ENCODE measurements at places on chromosomes 13 and 19.
A peak's percentile ranks its signal among the peaks of the same experiment; 100 is the strongest.

DNA sequence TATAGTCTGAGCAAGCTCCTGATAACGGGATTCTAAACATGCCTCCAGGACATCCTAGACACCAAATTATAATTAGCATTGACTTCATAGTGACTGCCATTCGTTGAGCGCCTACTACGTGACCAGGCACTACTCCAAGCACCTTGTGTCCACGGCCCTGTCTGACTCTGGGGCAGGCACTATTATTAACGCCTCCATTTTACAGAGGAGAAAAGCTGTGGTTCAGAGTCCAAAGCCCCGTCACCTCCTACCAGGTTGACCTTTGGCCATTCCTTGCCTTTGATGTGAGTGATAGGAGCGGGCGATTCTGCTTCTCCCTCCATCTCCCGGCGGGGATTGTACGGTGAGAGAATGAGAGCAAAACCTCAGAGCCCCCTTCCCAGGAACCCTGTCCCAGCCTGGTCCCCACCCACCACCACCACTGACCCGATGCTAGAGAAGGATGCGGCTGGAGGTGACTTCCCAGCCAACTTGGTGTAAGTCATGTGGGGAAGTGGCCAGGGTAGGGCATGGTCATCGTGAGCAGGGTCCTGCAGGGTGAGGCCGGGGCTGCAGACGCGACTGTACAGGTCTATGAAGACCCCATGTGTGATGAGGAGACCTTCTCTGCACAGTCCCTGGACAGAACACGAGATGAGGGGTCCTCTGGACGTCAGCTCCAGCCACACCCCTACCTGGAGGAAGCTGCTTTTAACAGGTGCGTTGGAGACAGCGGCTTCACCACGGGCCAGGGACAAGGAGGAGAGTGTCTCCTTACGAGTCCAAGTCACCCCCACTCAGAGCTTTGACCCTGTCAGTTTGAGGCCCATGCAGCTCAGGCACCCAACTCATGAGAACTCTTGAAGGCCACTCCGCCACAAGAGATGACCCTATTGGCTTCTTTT is at the start of gene IGSF23:
Gene IGSF23 (plus strand): TSS at position 269 of the 884 bp plus-strand sequence. CDS start 83 bp downstream, at position 352.
- DNase-seq, result no peak

DNA sequence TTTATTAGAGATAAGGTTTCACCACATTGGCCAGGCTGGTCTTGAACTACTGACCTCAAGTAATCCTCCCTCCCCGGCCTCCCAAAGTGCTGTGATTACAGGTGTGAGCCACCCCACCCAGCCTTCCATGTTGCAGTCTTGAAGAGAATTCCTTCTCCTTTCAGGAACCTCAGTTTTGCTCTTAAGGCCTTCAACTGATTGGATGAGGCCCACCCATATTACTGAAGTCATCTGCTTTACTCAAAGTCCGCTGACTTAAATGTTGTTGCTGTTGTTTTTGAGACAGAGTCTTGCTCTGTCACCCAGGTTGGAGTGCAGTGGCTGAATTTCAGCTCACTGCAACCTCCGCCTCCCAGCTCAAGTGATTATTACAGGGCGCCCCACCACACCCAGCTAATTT is 33.5 kb downstream of the RASL11A start:
- DNase-seq, result no peak

DNA sequence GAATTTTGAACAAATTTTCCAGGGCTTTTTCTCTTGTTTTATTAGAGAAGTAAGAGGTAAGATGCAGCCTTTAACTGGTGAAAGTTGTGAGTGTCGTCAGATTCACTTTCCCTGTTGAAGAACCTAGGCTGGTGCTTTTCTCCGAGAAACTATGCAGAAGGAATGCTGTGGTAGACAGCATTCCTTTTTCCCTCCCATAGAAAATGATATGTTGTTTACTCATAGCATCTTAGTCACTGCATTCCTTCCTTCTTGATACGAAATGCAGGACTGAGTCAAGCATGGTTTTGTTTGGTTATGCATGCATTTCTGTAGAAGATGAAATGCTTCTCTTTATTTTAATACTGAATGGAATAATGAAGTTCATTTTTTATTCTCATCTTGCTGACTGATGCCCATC is 3.4 kb downstream of the ITGBL1 start:
- DNase-seq, result no peak

- no peak for DNase-seq
Observed at GRCh38 chr13:108775597-108775996, 146.2 kb downstream of the MYO16 start.

DNA sequence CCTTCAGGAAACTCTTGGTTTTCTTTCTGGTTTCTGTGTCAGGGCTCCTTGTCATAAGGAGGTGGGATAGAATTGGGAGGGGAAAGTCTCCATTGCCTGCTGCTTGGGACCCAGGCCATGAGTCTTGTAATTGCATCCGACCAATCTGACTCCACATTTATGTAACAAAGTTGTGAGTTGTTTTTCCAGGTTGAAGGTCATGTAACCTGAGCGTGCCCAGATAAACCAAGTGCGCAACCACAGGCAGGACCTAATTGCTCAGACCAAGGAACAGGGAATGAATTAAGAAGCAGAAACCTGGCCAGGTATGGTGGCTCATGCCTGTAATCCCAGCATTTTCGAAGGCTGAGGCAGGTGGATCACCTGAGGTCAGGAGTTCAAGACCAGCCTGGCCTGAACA is 17.8 kb downstream of the RASL11A start:
- DNase-seq, result no peak

DNA sequence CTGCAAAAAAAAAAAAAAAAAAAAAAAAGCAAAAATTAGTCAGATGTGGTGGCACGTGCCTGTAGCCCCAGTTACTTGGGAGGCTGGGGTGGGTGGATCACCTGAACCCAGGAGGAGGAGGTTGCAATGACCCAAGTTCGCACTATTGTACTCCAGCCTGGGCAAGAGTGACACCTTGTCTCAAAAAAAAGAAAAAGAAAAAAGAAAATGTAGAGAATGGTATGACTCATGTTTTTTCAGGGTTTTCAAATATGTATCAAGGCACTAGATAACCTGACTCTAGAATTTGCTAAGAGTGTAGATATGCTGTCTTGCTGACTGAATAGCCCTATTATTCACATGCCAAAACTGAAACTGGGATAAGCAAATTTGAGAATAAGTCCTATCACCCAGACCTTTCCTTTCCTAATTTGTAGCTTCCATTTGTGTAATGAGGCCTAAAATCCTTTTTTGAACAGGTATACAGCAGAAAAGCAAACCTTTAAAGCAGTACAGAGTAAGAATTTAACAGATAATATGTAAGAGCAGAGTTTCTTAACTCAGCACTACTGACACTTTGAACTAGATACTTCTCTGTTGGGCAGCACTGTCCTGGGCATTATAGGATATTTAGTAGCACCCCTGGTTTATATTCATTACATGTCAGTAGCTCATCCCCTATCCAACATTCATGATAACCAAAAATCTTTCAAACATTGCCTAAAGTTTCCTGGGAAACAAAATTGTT is 108.6 kb downstream of the ELF1 start:
- DNase-seq, result no peak

- DNase-seq, result no peak
Observed at GRCh38 chr19:29772696-29773095, 39.1 kb upstream of the CCNE1 start.

GRCh38 chr19:39497996-39498797 is 550 bp upstream of the DLL3 start:
- DNase-seq, result peak; percentile 47

DNA sequence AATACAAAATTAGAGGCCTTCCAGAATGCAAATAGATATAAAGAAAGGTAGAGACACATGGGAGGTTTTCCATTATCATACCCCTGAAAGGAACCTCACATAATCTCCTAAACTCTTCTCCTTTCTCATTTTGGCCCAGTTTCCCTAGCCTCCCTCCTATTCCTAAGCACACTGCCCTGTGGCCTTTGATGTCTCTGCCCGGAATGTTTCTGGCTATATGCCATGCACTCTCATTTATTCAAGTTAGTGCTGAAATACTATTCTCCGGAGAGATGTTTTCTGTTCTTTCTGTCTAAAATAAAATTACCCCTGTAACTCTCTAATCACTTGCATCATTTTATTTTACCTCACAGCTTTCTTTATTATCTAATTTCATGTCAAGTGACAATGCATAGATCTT is 1287.7 kb downstream of the SLITRK5 start:
- DNase-seq, result no peak

DNA sequence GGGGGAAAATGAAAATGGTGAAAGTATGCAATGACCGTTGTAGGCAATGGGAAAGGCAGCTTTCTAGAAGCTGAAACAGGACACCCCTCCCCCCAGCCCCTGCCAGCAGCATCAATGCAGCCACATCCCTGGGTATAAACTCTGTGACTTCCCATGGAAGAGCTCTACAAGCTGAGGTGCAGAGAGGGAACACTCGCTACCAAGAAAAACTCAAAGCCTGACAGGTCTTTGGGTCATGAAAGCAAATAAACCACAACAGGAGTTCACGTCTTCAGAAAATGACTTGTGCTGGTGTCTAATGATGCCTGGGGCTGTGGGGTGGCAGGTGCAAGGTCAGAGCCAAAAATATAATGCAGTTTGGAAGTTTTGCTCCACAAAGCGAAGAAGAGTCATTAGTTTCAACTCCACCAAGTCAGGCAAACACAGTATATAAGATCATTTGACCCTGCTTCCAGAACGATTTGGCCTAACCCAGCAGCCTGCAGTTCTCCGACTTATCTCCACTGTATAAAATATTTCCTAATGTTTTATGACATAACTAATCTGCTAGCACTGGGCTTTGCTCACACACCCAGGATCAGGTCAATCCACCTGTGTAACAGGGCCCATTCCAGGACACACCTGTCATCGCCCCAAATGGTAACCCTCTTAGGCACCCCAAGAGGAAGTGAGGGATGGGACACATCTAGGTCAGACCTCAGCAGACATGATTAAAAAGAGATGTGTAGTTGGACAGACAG is 102.1 kb downstream of the IRS2 start:
- DNase-seq, result no peak

Data from CD4-positive, alpha-beta T cell treated with Interleukin-17A for 4 hours (primary cell).